Vagina (tissue), 2 donors: ENCODE measurements at places on chromosomes 1 and 21. TPM values are rescaled to one million over a fixed set of nuclear protein-coding genes. Genes with fewer than 3 reads are reported as not detected.

The ICOSLG gene
- 6.4 TPM for total RNA-seq

- H3K27me3 ChIP-seq = no peaks in the 10 kb centered on the region
- DNase-seq = no peak
- no peak overlapping the region for H3K4me3 ChIP-seq
- no peaks in the 10 kb centered on the region for H3K36me3 ChIP-seq
- no peak overlapping the region for H3K27ac ChIP-seq
Observed at GRCh38 chr1:112267929-112268328, 128.1 kb upstream of the CTTNBP2NL start.

DNA sequence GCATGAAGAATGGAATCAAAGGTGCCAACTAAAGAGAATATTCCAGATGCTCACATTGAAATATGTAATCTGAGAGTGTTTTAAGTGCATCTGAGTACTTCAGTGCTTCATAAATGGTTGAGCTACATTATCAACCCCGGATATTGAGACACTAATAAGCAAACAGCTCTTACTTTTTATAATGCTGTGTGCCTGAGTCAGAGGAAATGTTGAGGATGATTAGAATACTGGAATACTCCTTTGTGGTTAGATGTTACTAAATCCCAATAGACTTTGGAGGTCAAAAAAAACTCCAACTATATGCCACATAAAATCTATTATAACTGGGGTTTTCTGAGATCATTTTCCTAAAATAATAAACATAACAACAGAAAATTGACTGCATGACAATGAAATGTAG, 12.5 kb upstream of the KCNA3 start:
- no peaks in the 10 kb centered on the region for H3K27me3 ChIP-seq
- no peaks in the 10 kb centered on the region for H3K36me3 ChIP-seq
- no peak overlapping the region for H3K4me3 ChIP-seq
- no peak overlapping the region for H3K27ac ChIP-seq
- DNase-seq = no peak

- no peaks in the 10 kb centered on the region for H3K27me3 ChIP-seq
- H3K4me3 ChIP-seq = no peak overlapping the region
- H3K27ac ChIP-seq = no peak overlapping the region
- no peaks in the 10 kb centered on the region for H3K4me1 ChIP-seq
- no peak for DNase-seq
- no peaks in the 10 kb centered on the region for H3K36me3 ChIP-seq
Observed at GRCh38 chr1:210384625-210385024, 55.9 kb downstream of the HHAT start.

DNA sequence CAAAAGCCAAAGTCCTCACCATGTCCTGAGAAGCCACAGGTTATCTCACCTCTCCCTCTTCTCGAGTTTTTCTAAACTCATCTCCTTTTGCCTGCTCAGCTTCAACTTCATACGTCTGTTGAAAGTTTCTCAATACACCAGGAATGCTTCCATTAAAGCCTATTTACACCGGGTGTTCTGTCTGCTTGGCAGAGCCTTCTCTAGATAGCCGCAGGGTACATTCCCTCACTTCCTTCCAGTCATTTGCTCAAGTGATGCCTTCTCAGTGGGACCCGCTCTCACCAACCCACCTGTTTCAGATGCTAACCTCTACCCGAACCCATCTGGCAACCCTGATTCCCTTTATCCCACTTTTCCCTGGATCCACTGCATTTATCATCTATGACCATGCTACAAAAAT, 257.0 kb upstream of the ADGRL2 start:
- H3K4me1 ChIP-seq = no peaks in the 10 kb centered on the region
- DNase-seq = no peak
- H3K36me3 ChIP-seq = no peaks in the 10 kb centered on the region
- no peak overlapping the region for H3K4me3 ChIP-seq
- H3K27me3 ChIP-seq = no peaks in the 10 kb centered on the region
- H3K27ac ChIP-seq = no peak overlapping the region

DNA sequence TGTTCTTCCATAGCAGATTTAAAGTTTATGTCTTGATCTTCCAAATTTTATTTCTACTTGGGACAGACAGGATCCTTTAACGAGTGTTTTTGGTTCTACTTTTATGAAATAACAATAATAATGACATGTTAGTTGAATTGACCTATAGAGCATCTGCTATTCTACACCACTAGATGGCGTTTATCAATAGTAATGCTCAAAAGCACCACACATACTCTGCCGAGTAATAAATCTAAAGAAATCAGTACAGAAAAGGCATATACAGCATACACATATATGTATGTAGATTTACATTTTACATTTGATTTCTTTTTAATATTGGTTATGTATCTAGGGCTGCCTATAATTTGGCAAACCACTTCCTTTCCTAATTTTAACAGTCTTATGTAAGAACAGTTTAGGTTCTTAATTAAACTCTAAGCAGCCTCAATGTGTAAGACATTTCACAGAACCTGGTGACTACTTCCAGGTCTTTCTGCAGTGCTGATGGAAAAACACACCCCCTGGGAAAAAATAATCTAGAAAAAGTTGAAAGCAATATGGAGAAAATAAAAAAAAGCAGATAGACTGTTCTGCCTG, 5.9 kb upstream of the SIPA1L2 start:
- H3K4me3 ChIP-seq = no peak overlapping the region
- H3K27ac ChIP-seq = no peak overlapping the region
- H3K27me3 ChIP-seq = no peaks in the 10 kb centered on the region
- no peaks in the 10 kb centered on the region for H3K36me3 ChIP-seq

GRCh38 chr21:42568376-42568775, 54.7 kb downstream of the SLC37A1 start:
- H3K27ac ChIP-seq = no peak overlapping the region
- no peaks in the 10 kb centered on the region for H3K27me3 ChIP-seq
- DNase-seq = no peak
- no peaks in the 10 kb centered on the region for H3K4me1 ChIP-seq

The KPRP gene
- 1.2 TPM for total RNA-seq

- DNase-seq = no peak
- H3K27me3 ChIP-seq = no peaks in the 10 kb centered on the region
- H3K36me3 ChIP-seq = no peaks in the 10 kb centered on the region
- H3K4me1 ChIP-seq = peaks cover 7% of the 10 kb centered on the region
- H3K4me3 ChIP-seq = no peak overlapping the region
Observed at GRCh38 chr1:209628618-209629299, 23.5 kb downstream of the LAMB3 start.

GRCh38 chr1:88327391-88328267, 356.4 kb upstream of the PKN2 start:
- H3K36me3 ChIP-seq = no peaks in the 10 kb centered on the region
- H3K27ac ChIP-seq = peak overlapping the region; percentile 46
- no peak overlapping the region for H3K4me3 ChIP-seq
- peaks cover 11% of the 10 kb centered on the region for H3K4me1 ChIP-seq

The ALDH4A1 gene
- total RNA-seq = 39.5 TPM

The RASAL2 gene
- total RNA-seq = 25.5 TPM
